Fibroblast of lung (primary cell): ENCODE measurements at places on chromosomes 12 and 14.

DNA sequence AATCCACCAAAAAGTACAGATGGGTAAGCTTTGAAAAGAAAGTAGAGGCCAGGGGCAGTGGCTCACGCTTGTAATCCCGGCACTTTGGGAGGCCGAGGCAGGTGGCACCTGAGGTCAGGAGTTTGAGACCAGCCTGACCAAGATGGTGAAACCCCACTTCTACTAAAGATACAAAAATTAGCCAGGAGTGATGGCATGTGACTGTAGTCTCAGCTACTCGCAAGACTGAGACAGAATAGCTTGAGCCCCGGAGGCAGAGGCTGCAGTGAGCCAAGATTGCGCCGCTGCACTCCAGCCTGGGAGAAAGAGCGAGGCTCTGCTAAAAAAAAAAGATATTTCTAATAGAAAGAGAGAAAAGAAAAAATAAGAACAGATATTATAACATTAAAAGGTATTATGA, 134.2 kb upstream of the SLCO1C1 start:
- DNase-seq, result no peak

GRCh38 chr14:104287301-104288009, 149.1 kb downstream of the KIF26A start:
- no peak for DNase-seq

DNA sequence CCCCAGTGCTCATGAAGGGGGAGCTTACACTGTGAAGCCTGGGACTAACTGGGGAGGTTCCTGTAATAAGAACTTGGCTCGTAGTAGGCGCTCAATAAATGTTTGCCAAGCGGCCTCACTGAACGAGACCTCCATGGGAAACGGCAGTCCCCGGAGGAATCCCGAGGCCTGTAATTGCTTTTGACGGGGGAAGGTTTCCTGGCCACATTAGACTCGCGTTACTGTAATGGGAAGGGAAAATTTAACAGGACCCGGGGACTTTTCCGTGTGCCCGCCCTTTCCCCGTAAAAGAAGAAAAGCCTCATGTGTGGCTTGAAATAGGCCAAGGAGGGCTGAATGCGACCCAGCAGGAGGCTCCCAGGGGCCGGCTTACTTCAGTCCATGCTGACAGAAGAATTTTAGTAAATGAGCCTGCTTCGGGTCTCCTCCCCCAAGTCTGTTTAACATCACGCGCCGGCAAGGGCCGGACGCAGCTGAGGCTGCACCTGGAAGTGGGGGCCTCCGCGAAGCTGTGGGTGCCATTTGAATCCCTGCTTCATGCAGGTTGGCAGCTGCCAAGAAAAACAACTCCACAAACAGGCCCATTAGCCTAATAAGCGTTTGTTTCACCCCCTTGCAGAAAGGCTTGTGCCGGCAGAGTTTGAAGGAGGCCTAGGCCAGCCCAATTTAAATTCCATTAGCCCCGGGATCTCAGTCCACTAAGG, 39.8 kb upstream of the PWP1 start:
- peak; percentile 16 for DNase-seq

- no peak for DNase-seq
These were observed 149.4 kb downstream of the SNAPC1 start for GRCh38 chr14:61911574-61911973.

DNA sequence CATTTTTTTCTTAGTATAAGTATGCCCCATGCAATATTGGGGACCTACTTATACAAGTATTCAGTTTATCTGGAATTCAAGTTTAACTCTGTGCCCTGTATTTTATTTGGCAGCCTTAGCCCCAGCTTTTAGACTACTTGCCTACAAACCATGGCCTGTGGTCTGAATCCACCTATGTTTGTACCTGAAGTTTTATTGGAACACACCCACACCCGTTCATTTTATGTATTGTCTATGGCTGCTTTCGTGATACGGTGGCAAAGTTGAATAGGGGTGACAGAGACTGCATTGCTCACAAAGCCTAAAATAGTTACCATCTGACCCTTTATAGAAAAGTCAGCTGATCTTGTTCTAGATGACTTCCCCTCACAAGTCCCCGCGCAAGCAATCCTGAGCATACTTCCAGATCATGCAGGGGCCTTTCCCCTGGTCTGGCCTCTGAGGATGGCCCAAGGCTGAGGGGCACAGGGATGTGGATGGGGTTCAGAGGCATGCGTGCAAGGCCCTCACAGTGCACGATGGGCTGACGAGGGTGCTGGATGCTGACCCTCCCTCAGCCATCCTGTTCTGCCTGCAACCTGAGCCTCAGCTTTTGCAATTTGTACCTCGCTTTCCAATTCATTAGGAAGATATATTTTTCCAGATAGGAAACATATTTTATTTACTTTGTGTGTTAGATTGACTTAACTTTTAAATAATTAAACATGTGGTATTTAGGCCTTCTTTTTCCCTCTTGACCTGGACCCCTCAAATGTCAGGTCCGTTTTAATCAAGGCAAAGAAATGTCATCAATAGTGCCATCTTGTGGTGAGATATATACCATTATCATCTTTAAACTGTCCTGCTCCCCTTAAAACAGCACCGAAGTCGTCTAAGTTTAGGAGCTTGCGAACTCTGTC, 527.3 kb upstream of the CCDC196 start:
- DNase-seq, result peak; percentile 44

DNA sequence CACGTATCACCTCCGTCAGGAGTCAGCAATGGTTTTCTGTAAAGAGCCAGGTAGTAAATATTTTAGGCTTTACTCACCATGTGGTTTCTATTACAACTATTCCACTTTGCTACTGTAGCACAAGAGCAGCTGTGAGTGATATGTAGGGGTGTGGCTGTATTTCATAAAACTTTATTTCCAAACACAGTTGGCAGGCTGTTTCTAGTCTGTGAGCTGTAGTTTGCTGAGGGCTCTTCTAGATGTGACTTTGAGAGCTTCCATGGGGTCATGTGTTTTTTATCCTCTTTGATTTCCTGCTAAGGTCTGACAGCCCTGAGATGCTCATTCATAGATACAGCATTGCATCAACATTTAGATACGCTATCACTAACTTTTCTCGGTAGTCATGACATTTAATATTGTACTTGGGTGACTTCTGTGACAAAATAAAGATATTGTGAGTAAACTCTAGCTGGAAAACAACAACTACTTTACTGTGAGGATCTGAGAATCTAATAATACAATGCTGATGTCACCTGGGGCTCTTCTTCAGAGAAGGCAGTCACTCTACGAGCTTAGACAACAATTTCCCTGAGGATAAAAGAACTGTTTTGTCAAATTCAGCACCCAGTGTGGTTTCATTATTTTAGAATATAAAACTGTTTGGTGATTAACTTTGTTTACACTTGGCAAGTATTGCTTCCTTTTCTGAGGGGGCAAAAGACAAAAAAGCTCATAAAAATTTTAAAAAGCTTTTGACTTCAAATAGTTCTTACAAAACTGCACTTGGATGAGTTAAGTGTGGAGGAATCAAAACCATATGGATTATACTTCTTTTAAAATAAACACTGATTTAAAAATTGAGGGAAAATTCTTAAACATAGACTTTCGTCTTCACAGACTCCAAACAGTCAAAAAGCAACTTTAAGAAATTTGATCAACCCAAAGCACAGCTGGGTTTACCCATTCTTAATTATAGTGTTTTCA, 231.2 kb upstream of the DCN start:
- peak; percentile 64 for DNase-seq

DNA sequence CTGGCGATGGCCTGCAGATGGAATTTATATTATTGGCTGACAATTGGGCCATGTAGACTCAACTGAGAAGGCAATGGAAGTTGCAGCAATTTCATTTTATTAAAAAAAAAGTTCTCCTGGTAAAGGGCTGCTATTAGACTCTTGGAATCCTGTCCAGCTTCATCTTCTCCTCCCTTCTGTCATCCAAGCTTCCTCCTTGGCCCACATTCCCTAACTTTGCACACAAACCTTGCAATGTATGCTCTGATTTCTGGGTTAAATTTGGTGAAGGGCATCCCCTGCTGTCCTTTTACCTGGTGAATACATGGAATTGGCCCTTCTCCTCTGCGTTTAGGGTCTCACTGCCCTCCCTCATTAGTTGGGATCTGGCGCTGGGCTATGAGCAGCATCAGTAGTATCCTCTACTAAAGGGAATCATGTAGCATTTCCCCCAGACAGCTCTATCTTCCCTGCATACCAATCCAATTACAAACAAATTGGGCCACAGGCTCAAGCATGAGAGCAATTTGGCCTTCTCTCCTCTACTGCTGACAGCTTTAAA, 336.9 kb downstream of the BMP4 start:
- peak; percentile 56 for DNase-seq

DNA sequence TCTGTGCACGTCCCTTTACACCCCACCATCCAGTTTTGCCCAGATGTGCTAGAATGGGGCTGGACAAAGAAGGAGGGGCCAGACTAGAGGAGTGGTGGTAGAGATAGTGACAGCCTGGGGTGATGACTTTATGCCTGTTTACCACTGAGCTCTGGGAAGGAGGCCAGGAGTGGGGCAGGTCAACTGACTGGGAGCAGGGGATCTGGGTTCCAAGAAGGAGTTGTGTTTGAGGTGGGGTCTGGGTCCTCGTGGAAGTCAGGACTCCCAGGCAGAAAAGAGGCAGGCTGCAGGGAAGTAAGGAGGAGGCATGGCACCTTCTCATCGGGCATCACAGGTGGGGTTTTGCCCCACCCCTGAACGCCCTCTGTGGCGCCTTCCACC, 315 bp downstream of the LTB4R2 start:
- DNase-seq, result no peak

- DNase-seq, result peak; percentile 90
These were observed 48.3 kb upstream of the ZFP36L1 start for GRCh38 chr14:68841016-68841809.

- no peak for DNase-seq
These were observed 32.0 kb upstream of the CCND2 start for GRCh38 chr12:4241592-4241991.

DNA sequence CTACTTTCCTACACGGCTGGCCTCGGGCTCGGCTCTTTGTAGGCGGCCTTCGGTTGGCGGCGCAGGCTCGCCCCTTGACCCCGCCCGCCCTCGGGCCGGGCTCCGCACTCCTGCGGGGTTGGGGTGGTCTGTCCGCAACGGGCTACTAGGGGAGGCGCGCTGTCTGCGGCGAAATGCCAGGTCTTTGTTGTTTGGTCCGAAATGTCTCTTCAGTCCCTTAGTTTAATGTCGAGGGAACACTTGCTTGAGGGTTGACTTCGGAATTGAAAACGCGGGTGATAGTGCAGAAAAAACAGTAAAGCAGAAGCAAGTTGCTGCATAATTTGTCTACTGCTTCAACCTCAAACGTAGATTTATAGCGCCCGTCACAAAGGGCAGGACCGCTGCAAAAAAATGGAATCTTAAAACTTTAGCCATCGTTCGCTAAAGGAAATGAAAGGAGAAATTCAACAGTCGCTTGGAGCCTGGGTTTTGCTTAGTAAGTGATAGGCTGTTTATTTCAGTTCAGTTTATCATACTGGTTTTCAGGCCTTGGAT, 390 bp downstream of the JKAMP start:
- DNase-seq, result peak; percentile 42

DNA sequence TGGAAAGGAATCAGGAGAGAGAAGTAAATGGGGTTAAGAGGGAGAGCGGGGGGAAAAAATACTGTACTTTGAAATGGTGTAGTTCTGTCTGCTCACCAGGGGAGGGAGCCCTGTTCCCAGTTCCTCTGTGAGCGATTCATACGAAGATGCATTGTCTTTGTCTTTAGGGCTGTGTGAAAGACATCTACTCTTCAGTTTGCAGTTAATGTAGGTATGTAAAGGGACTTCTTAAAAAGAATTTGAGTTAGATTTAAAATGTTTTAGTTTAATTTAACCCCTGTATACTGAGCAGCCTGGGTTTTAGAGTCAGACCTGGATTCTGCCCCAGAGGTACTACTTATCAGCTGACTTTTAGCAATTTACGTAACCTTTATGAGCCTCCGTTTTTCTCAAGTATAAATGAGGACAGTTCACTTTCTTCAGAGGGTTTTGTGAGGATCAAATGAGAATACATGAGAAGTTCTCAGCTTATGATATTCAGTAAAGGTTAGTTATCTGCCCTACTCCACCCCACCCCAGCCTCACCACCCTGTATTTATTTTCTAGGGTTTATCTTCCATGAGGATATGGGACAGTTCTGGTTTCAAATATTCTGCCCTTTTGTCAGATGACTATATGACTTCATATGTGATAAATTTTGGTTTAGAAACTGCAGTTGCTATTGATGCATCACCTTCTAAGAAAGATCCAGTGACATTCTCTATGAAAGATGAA, 82.5 kb upstream of the EVL start:
- peak; percentile 52 for DNase-seq

- DNase-seq, result no peak
These were observed 139.4 kb upstream of the HMGA2 start for GRCh38 chr12:65684906-65685305.

DNA sequence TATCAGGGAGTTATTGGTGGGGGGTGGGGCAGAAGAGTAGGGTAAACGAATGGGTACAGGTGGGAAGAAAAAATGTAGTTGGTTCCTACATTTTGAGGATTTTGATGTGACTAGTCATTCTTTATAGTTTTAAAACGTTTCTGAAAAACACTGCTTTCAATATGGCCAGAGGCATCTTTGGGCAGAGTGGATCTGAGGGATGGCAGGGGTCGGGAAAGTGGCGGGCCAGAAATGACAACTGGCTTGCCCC, 527 bp upstream of the ATP23 start:
- no peak for DNase-seq
